Umbilical cord (tissue), 2 donors: ENCODE measurements at places on chromosomes 4 and X.

DNA sequence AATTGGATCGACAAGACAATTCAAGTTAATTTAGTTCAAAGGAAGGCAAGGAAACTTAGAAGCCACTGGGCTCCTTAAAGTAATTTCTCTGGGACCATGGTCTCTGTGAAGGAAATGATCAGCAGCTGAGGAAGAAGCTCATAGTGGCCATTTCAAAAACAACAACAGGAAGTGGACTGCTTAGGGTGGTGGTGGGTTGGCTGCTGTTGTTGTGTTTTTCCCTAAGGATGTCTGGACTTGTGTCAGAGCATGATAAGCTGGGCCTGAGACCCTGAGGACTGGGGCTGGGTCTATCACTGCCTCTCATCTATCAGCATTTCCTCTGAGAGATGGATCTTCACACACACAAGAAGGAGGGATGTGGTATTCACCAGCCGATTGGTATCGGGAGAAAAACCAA, 18.3 kb downstream of the KDR start:
- no peak for DNase-seq

DNA sequence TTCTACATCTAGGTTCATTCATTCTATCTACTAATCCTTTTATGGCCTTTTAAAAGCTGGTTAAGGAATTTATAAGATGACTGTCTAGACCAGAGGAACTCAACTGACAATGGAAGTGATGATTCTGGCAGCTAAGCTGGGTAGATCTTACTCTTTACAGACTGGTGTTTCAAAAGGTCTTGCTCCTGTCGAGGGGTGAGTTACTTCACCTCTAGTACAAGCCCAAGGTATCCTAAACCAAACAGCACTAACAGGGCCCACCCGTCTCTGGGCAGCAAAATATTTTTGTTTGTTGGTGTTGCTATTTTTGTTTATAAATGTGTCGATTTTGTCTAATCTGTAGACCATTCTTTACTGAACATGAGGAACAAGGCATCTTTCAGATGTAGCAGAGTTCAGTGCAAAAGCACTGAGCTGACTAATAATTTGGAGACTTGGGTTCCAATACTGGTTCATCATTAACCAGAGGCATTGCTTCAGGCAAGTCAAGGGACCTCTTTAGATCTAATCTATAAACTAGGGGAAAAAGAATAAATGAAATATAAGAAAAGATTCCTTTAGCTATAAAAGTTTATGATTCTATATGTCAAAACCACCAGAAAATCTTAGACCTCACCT, 90.3 kb upstream of the FRG1 start:
- no peak for DNase-seq

DNA sequence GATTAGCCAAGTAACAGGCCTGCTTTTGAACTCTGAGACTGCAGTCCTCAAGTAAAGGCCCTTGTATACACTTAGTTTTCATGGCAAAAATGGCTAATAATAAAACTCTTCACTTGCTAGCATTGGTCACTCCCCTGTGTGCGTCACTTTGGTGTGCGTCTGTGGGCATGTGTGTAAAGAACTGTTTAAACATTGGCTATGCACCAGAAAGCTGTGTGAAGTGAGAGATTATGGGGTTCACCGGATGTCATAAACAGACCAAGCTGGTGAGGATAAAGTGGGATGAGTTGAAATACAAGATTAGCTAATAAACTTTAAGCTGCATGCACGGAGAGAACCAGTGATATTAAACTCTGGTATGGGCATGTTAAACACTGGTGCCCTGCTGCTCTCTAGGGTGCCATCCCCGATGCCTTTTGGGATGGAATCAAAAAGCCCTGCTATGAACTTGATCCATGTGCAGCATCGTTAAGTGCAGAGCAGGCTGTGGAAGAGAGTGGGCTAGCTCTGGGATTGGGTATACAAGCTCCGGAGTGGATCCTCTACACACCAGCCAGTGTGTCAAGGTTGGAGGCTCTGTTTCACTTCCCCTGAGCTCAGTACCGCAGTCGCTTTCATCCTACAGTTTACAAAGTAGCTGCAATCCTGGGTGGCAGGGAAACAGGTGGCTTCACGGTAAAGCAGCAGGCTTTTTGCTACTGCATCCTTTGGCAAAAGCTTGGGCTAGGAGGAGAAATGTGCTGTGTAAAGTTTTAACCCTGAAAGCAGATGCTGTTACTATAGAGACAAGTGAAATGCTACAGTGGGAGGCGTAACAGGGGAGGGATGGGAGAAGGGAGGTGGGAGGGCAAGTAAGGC, 108.3 kb upstream of the SLC4A4 start:
- DNase-seq: peak; percentile 55

DNA sequence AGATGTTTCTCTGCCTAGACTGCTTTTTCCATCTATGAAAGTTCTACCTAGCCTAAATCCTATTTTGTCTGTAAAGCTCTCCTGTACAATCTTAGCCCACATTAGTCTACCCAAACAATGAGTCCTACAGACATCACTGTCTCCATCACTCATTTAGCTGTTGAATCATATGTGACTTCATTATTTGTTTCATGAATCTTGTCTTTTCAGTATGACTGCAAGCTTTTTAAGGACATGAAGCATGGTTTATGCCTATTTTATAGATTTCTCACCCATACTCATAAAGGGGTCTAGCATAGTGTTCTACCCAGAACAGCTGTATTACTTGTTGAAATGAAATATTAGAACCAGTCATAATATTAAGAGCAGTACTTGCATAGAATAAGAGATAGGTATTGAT, 13.0 kb downstream of the AMMECR1 start:
- DNase-seq: no peak

DNA sequence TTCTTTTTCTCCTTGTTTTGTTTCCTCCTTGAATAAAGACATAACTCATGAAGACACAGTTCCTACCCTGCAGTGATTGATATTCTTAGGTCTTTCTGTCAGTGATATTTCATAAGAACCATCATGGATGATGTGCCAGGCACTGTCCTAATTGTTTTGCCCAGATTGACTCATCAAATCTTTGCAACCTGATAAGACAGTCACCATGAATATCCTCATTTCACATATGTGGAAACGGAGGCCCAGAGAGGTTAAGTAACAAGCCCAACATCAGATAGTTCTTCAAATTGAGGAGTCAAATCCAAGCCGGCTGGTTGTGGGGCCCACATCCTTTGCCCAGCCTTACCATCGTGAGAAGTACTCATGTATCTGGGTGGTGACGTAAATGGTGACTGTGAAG, 69.9 kb downstream of the SEL1L3 start:
- DNase-seq: no peak

GRCh38 chrX:56343664-56344063, 111.5 kb downstream of the KLF8 start:
- no peak for DNase-seq

DNA sequence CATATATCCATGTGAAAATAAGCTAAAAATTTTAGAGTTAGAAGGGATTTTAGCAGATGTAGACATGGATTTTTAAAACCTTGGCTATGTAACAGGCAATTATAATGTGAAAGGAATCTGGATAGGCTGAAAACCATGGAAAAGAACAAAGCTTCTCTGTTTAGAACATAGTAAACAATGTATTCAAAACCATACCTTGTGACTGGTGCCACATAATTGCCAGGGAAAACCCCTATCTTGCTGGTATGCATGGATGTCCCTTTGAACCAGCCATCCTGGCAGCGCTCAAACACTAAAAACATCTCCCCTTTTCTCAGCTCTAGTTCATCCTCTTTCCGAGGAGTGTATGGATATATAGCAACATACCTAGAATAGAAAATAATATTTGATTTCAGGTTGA, 110.6 kb upstream of the CBR4 start:
- no peak for DNase-seq

DNA sequence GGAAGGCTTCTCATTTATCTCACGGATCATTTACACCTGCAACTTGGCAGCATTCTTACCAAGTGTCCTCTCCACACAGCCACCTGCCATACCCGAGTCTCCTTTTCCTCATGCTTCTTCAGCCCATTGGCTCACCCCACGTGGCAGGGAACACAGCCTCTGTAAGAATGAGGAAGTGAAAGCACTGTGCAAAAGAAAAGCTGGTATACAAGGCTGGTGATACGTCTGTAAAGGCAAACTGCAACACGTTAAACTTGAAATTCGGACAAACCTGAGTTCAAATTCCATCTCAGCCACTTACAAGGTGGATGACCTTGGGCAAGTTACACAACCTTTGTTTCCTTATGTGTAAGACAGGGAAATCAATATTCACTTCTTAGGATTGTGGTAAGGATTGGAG, 164.0 kb upstream of the RASGEF1B start:
- peak; percentile 36 for DNase-seq

- DNase-seq: no peak
Measured at GRCh38 chr4:26746802-26747213, 113.8 kb upstream of the STIM2 start.

DNA sequence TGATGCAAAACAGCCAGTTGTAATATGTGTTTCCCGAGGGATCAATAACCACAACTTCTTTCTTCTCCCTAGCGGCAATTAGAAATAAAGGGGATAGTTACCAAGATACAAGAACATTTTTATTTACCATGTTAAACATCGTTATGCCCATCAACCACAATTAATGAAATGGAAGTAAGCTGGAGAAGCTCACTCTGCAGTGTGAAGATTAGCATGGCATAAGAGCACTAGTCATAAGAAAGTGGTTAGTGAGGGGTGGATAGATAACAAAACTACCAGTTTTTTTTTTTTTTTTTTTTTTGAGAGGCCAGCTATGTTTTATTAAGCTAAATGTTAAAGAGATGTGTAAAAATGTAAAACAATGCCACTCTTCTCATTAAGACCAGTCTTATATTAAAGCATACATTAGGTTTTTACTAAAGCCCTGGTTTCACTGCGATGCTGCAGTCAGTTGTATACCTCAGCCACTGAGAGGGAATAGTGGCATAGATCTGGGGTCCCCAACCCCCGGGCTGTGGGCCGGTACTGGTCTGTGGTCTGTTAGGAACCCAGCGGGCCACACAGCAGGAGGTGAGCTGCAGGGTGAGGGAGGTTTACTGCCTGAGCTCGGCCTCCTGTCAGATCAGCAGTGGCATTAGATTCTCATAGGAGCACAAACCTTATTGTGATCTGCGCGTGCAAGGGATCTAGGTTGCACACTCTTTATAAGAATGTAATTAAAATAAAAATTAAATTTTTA, 27.9 kb upstream of the NFXL1 start:
- DNase-seq: no peak

- no peak for DNase-seq
Measured at GRCh38 chr4:17033768-17034181, 135.3 kb upstream of the LDB2 start.

DNA sequence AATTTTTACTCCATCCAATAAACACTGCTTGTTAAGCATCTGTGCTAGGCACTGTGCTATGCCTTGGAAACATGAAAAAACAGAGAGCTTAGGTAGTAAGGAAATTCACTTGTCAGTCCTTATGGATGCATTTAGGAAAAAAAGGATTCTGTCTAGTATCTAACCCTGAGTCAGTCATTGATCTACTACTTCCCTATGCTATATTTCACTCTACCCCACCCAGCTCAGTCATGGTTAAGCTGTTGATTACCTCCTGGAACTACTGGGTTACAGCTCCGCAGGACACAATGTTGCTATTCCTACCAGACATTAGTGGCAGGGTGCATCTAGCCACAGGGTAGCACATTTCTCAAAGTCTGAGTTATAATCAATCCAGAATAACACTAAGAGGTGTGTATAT, 2.9 kb upstream of the USP53 start:
- DNase-seq: no peak

DNA sequence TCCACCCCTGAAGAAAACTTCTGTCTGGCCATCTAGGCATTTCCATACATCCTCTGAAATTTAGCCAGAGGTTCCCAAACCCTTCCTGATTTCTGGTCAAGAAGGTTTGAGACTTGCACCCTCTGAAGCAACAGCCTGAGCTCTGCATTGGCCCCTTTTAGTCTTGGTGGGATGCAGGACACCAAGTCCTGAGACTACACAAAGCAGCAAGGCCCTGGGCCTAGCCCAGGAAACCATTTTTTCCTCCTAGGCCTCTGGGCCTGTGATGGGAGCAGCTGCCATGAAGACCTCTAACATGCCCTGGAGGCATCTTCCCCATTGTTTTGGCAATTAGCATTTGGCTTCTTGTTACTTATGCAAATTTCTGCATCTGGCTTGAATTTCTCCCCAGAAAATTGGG, 196.6 kb downstream of the IL1RAPL2 start:
- no peak for DNase-seq

DNA sequence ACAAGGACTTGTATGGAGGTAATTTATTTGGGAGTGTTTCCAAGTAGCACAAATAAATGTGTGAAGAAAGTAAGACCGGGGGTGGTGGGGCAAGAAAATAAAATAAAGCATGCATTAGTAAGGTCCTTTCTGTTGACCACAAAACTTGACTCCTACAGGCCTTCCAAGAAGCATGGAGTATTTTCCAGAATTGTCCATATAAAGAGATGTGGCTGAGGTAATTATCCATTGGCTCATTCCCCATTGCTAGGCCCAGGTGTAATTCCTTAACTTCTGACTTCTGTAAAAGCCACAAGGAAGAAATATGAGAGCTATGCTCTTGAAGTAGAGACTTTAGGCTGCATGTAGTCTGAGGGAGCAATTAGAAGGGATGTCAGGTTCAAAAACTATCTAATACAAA, 430.5 kb upstream of the PABPC4L start:
- DNase-seq: no peak

GRCh38 chr4:48931459-48931858, 24.9 kb upstream of the OCIAD2 start:
- DNase-seq: no peak
